SK-N-SH treated with all-trans-retinoic acid at 6 μM for 48 hours (cell line): ENCODE measurements at places on chromosomes 6 and 20.

DNA sequence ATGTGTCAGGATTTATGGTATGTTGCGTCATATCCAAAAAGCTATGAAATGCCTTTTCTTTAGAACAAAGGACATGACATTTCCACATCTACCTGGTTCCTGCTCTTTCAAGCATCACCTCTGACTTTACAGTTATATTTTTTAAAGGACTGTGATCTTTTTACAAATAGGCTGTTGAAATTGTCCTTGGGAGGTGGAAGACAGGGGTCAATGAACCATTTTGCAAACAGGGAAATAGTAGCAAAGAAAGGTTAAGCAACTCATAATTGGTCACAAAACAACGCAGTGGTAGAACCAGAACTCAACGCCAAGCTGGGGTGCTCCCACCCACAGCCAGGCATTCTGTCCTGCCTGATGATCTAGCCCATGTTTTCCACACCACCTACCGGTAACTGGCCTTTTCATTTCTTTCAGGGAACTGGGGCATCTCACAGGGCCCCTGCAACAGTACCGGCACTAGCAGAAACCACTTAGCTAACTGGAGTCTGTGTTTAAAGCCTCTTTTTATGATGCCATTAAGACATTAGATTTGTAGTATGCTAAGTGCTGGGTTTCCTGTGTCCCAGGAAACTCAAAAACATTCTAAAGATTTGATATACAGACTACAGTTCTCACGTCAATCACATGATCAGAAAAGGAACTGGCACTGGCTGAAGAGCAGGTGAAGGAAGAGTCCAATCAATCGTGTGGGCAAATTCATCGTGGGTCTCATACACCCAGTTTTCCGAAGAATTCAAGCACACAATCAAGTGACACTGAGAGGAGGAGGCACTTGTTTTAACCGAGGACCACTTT, 13.9 kb downstream of the ZNF217 start:
- ATAC-seq = peak; percentile 5; the same call in 1 of the 3 replicates

- no peak for ATAC-seq
These were observed 621.5 kb upstream of the BTBD3 start for GRCh38 chr20:11296221-11296620.

- no peak for ATAC-seq
These were observed 387.8 kb downstream of the PLCB1 start for GRCh38 chr20:8519887-8520286.

- ATAC-seq = no peak
These were observed 81.9 kb upstream of the IYD start for GRCh38 chr6:150286912-150287311.

- ATAC-seq = no peak
These were observed 1.1 kb upstream of the HLA-C start for GRCh38 chr6:31272836-31273626.

GRCh38 chr6:87908978-87909811, 138.4 kb upstream of the SPACA1 start:
- no peak for ATAC-seq

- ATAC-seq = no peak
These were observed 76.0 kb upstream of the TOX2 start for GRCh38 chr20:43838703-43839060.

GRCh38 chr20:46350201-46350985, 42.1 kb upstream of the CDH22 start:
- peak; percentile 78 for ATAC-seq

DNA sequence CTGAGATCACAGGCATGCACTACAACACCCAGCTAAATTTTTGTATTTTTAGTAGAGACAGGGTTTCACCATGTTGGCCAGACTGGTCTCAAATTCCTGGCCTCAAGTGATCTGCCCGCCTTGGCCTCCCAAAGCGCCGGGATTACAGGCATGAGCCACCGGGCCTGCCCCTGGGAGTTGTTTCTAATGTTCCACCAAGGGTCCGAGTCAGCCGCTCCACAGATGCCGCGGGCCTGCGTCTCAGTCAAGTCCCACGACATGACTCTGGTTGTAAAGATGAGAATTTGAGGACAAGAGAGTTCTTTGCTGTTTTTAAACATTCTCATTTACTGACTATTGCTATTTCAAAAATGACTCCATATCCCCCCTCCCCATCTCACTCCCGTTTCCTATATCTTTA, 30.8 kb downstream of the BNIP5 start:
- ATAC-seq = no peak

DNA sequence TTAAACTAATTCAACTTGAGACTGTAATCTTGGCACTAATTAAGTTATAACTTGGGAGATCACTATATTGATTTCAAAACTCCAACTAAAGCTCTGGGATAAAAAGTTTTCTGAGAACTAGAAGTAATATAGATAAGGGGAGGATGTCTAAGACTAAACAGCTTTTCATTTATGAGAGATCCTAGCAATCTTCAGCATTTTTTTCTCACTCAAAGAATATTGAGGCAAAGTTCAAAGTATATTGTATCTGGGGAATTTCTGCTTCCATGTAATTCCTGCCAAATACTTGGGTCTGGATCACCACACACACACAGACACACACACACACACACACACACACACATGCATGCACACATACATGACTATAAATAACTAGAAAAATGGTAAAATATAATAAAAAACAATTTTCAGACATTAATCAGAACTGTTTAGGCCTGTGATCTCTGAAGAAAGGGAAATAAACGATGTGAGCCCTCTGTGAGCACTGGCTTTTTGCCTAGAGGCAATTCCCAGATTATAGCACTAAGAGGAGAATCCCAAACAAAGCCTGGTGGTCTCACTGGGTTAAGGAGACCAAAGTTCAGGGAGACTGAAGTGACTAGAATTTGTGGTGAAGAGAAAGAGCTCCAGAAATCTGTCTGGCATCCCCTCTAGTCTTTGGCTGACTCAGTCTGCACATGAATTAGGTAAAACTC, 92.8 kb downstream of the ADAT2 start:
- no peak for ATAC-seq

GRCh38 chr6:16857969-16858592, 96.8 kb upstream of the ATXN1 start:
- ATAC-seq = no peak

GRCh38 chr6:149057464-149057840, 260.1 kb upstream of the TAB2 start:
- no peak for ATAC-seq

- no peak for ATAC-seq
These were observed 18.8 kb downstream of the OR2A4 start for GRCh38 chr6:131682442-131682841.

DNA sequence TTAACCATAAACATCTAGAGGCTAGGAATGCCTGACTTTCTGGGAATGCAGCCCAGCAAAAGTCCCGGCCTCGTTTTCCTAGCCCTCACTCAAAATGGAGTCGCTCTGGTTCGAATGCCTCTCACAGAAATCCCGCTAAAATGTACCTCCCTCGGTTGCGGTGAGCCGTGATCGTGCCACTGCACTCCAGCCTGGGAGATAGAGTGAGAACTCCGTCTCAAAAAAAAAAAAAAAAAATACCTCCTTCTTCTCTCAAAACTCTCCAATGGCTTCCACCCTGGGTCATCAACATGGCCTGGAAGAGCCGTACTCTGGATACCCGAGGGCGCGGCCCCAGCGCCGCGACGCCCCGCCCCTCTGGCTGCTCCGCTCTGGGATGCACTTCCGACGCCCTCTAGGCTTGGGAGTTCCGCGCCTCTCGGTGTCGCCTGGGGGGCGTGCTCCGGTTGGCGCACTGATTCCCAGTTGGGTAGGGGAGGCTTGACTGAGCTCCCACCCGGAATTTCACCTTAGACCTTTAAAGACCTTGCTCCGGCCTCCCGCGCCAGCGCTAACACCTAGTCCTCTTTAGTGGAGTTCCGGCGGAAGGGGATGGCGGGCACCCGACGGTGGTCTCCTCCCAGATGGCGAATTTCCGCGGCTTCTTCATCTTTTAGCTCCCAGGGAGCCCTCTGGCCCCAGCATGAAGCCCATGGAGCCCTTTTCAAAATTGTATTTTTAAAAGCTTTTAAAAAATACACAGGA, 12.3 kb downstream of the HMGN4 start:
- peak; percentile 58 for ATAC-seq

- peak; percentile 61 for ATAC-seq
These were observed 275.3 kb downstream of the FARS2 start for GRCh38 chr6:5536644-5537043.

- ATAC-seq = peak; percentile 90
These were observed 98.6 kb upstream of the MRPS10 start for GRCh38 chr6:42315991-42316970.

- no peak for ATAC-seq
These were observed 668.2 kb downstream of the DHX35 start for GRCh38 chr20:39630215-39630908.

GRCh38 chr6:131694832-131695426, 6.3 kb downstream of the OR2A4 start:
- ATAC-seq = peak; percentile 98

GRCh38 chr6:106966229-106966628, 8.3 kb downstream of the CD24 start:
- ATAC-seq = no peak

GRCh38 chr6:46484081-46484820, 7.0 kb downstream of the RCAN2 start:
- ATAC-seq = no peak

DNA sequence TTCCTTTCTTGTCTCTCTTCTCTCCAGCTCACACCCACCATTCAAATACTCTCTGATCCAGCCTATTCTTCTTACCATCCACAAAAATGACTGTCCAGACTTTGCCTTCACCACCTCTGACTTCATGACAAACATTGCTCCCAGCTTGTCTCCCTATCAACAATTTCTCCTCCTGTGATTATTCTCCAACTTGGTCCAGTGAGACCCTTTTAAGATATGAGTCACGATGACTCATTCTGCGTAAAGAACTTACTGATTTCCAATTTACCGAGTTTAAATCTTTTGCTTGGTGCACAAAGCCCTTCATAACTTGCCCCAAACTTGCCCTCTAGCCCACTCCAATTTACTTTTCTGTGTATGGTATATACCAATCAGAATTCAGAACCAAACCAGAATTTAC, 833.2 kb downstream of the MAFB start:
- no peak for ATAC-seq

GRCh38 chr6:125742464-125743120, 6.8 kb upstream of the HEY2 start:
- no peak for ATAC-seq

- ATAC-seq = no peak
These were observed 172.1 kb upstream of the HTR1E start for GRCh38 chr6:86765211-86765610.

- no peak for ATAC-seq
These were observed 204.9 kb downstream of the FOXA2 start for GRCh38 chr20:22379472-22379871.

DNA sequence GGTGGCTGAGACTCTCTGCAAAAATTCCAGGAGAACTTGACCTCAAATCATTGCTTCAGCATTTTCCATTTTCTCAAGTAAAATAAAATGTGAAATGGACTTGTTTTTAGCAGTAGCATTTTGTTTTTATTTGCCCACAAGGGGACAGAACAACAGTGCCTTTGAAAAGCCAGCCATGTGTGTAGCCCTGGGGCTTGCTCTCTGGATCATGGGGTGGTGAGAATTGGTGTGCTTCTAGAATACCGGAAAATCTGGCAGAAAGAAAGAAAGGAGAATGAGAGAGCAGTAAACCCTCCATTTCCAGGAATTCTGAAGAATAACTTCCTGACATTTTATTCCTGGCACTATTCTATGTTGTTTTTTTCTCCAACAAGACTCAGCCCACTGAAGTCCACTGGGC, 254.7 kb upstream of the MOCS1 start:
- ATAC-seq = no peak

GRCh38 chr6:41428336-41428995, 93.1 kb downstream of the NCR2 start:
- ATAC-seq = no peak

DNA sequence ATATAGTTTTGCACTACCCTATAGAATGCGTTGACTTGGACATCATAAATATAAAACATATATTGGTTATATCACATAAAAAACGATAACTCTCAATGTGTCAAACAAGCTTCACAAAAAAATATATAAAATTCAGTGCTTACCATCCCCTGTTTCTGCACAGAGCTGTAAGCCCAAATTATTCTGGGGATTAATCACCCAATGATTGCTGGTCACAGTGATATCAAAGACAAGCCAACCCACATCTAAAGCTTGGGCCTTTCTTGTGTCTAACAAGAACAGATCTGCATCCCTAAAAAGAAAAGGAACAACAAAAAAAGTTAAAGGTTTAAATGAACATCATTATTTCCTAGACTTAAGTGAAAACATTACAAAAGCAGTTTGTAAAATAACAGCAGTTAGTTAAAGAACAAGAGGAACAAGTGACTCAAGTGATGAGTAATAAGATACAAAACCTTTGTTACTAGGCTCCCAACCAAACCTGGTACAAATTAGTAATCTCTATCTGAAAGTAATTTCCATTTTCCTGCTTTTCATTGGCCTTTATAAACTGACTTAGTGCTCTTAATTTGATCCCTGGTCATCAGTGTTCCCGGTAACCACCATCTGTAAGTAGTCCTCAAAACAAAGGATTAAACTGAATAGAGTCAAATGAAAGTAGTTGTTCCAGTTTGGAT, 81.1 kb downstream of the BMP5 start:
- ATAC-seq = peak; percentile 30; the same call in 2 of the 3 replicates

- no peak for ATAC-seq
These were observed 54.2 kb upstream of the TAB2 start for GRCh38 chr6:149263321-149263720.

- no peak for ATAC-seq
These were observed 169.0 kb upstream of the SCGN start for GRCh38 chr6:25482996-25483395.

DNA sequence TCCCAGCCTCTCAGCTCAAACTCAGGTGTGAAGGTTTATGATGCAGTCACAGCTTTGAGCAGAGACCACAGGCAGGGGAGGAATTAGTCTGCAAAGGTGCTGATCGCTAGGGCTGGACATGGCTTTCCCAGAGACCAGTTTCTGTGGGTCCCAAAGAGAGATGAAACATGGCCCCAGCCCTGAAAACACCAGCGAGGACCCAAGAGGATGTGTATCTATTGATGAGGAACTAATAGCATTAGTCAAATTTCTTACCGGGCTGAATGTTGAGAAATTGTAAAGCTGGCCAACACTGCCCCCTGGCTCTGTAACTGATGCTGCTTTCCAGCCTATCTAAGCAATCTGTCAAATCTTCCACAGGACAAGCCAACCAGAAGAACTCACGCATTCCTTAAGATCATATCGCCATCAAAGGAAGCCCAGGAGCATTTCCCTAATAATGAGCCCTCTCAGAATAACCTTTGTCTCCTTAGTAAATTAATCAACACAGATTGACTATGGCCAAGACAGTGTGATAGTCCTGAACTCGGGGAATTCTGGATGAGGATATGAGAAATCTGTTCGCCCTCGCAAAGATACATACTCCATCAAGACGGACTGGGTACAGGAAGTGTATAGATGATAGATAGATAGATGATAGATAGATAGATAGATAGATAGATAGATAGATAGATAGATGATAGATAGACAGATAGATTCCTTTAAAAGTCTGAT, 7.8 kb upstream of the ACSS1 start:
- peak; percentile 90 for ATAC-seq

- ATAC-seq = no peak; the same call in 2 of the 3 replicates
These were observed 383.7 kb upstream of the IRAK1BP1 start for GRCh38 chr6:78483553-78484197.

GRCh38 chr6:71229477-71229876, 59.1 kb upstream of the OGFRL1 start:
- ATAC-seq = no peak

- ATAC-seq = peak; percentile 79
These were observed 73.2 kb downstream of the ROS1 start for GRCh38 chr6:117352466-117353081.
